Fibroblast of skin of scalp (primary cell): ENCODE measurements at places on chromosomes 12 and 14.

GRCh38 chr12:109950625-109951024 lies 45.5 kb downstream of the GIT2 start:
- DNase-seq = no peak

GRCh38 chr12:96218989-96219678 lies 25.0 kb downstream of the ELK3 start:
- no peak for DNase-seq

- DNase-seq = no peak
Observed at GRCh38 chr14:89486505-89486904, 69.5 kb upstream of the FOXN3 start.

DNA sequence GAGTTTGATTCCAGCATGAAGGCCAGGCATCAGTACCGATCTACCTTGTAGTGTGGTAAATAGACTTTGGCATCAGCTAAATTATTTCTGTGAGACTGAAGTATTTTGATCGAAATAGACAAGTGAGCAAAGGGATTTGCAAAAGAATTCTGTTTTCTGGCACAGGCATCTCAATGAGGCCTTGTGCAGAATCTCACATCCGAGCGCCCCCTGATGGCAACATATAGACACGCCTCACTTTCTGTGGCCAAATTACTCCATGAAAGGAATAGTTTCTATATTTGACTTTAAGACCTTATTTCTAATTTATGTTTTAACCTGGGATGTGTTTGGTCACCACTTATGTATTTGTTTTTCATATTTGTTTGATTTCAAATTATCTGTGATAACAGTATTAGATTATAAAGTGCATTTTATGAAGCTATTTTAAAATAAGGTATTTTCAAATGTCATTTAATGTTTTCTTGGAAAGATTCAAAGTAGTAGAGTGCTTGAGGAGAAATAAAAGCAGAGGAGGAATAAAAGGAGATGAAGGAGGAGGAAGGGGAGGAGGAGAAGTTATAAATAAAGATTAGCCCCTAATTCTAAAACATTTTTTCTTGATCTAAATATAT lies 731.9 kb downstream of the NRXN3 start:
- peak; percentile 43 for DNase-seq

DNA sequence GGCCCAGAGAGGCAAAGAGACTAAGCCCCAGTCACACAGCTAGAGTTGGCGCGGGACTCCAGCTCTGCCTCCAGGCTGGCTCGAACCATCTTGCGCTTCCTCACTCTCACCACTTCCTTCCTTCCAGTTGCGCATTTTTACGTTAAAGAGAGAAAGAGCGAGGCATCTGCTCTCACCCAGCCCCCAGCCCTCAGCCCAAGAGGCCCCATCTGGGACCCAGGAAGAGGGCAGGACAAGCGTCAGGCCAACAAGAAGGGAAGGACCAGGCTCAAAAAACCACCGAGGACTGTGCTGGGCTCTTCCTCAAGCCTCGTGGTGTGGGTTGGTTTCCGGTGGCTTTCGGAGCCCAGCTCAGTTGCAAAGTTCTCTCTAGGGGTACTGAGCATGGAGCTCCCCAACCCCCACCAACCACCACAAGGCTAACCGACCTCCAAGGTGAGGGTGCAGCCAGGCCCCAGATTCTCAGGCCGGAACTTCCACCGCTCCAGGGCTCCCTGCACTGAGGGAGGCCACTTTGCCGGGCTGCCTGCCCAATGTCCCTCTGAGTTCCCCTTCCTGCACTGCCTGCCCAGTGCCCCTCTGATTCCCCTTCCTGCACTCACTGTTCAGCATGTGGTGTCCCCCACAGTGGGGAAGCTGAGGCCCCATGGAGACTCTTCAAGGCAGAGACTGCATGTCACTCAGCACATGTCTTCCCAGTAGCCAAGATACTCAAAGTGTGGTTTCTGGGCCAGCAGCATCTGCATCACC lies 35.9 kb downstream of the TESC start:
- DNase-seq = no peak

- DNase-seq = no peak
Observed at GRCh38 chr12:97048421-97049035, 141.5 kb downstream of the NEDD1 start.

GRCh38 chr12:31215518-31216232 lies 110.3 kb downstream of the SINHCAF start:
- no peak for DNase-seq

DNA sequence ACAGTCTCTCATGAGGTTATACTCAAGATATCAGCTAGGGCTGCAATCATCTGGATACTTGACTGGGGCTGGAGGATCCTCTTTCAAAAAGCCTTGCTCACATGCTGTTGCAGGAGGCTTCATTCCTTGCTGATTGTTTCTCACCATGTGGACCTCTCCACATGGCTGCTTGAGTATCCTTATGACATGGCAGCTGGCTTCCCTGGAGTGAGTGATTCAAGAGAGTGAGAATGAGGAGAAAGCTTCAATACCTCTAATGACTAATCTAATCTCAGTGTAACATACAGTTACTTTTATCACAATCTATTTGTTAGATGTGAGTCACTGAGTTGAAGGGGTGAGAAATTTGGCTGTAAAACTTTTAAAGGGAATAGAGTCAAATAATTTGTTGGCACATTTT lies 14.4 kb upstream of the SDR39U1 start:
- no peak for DNase-seq

GRCh38 chr12:78863482-78864402 lies 832 bp upstream of the SYT1 start:
- peak; percentile 8 for DNase-seq

GRCh38 chr14:91398707-91399106 lies 18.9 kb downstream of the CCDC88C start:
- DNase-seq = no peak

DNA sequence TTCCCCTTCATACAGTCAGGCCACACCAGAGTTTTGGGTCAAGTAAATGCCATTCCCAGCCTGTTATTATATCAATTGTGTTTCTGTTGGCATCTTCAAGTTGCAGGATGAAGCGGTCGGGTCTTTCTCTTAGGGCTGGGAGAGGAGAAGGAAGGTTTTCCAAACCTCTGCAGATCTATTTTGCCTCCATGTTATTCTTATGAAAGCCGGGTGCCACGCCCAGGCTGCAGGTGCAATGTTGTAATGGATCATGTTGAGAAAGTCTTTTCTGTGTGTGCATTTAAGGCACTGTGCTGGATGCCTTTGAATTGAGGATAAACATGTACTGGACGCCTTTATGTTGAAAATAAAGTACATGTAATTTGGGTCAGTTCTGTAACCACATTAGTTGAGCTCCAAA lies 164.4 kb upstream of the HIF1A start:
- DNase-seq = no peak

- DNase-seq = no peak
Observed at GRCh38 chr12:9103050-9103849, 12.5 kb downstream of the A2M start.

- DNase-seq = no peak
Observed at GRCh38 chr14:105627701-105628100, 101.3 kb downstream of the TMEM121 start.
